ENCODE measurements at places on chromosomes 12 and 14.

GRCh38 chr12:52320784-52321400, at the start of gene KRT83:
Gene KRT83, minus strand, starts transcription at chr12:52321398. Its CDS starts 63 bp downstream, at chr12:52321335.
- DNase-seq, result no peak

GRCh38 chr12:27246141-27246540, 2.1 kb downstream of the STK38L start:
- DNase-seq, result no peak

GRCh38 chr14:94601884-94602391, 10.3 kb upstream of the SERPINA3 start:
- DNase-seq, result no peak

GRCh38 chr12:113724794-113725556, 241.2 kb downstream of the RBM19 start:
- DNase-seq, result no peak

DNA sequence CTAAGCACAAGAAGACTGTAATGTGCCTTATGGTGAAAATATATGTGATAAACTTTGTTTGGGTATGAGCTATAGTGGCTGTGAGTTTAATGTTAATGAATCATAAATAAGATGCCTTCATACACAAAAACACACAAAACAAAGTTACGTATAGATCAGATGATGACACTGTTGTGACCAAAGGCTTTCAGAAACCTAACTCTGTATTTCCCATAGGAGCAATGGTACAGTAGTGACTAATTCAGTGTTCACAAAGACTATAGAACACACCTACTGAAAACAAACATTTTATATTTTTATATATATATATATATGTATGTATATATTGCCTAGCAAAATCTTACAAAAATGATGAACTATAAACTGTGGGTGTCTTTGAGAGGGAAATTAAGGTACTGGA, 393.8 kb upstream of the DCN start:
- DNase-seq, result no peak

DNA sequence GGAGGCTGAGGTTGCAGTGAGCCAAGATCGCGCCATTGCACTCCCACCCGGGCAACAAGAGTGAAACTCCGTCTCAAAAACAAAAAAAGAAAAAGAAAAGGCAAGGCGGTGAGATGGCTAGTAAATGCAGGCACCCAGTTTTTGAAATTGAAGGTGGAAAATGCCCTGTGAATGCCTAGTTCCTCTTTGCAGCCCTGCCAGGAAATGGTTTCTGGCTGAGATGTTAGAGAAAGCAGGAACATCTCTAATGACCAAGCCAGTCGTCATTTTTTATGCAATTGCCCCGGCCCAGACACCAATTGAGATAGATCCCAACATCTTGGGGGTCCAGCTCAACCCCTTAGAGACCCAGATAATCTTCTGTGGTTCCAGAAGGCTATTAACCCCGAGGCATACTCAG, 17.0 kb downstream of the SLC8A3 start:
- no peak for DNase-seq
